ENCODE measurements at places on chromosomes 5 and 9.
A peak's percentile ranks its signal among the peaks of the same experiment; 100 is the strongest.

GRCh38 chr5:171601266-171601881, 181.9 kb downstream of the FGF18 start:
- no peak for DNase-seq

GRCh38 chr5:91976451-91976850, 593.3 kb upstream of the ARRDC3 start:
- no peak for DNase-seq

- DNase-seq: no peak
Observed at GRCh38 chr9:4195285-4195684, 104.6 kb downstream of the GLIS3 start.

DNA sequence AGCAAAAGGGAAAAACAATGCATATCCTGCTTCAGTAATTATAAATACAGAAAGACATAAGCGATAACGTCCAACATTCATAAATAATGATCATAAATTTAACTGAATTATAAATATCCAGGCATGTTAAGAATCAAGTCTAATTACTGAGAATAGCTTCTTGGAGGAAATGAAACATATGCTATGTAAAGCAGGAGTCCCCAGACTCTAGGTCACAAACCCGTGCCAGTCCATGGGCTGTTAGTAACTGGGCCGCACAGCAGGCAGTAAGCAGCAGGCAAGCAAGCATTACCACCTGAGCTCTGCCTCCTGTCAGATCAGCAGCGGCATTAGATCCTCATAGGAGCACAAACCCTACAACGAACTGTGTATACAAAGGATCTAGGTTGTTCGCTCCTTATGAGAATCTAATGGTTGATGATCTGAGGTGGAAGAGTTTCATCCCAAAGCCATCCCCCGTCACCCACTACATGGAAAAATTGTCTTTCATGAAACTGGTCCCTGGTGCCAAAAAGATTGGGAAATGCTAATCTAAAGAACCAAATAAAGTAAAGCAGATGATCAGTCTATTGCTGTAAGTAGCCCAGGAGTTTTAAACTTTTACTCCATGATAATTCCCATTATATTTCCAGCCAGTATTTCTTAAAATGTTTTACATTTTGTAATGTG, 50.4 kb downstream of the CERT1 start:
- DNase-seq: no peak

DNA sequence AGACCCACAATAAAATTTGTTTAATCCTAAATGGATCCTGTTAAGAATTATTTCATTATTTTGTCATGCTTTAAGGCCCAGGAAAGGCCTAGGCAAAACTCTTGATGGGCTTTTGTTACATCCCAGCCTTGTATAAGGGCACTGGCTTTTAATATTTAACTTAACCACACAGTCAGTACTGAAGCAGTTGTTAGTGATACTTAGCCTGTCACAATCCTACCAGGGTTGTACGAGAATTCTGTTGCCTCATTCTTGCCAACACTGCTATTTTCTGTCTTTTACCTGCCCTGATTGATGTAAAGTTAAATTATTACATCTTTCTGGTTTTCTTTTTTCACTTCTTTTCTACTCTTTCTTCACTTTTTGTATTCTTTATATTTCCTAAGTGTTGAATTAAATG, 10.9 kb downstream of the ZNF169 start:
- DNase-seq: no peak

DNA sequence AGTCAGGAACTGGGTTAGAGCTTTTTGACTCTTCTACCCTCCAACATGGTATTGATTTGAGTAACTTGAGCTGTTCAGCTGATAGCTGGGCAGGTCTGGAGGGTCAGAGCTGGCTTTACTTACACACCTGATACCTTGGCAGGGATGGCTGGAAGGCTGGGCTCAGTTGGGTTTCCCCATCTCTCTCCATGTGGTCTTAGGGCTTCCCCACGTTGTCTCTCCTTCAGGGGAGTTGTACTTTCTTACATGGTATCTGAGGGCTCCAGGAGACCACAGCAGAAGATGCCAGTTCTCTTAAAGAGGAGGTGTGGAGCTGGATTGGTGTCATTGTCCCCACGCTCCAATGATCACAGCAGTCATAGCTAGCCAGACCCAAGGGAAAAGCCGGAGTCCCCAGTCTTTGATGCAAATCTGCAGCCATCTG, 25.6 kb downstream of the ISOC1 start:
- no peak for DNase-seq

- no peak for DNase-seq
Observed at GRCh38 chr5:156722358-156722757, 127.7 kb upstream of the PPP1R2B start.

DNA sequence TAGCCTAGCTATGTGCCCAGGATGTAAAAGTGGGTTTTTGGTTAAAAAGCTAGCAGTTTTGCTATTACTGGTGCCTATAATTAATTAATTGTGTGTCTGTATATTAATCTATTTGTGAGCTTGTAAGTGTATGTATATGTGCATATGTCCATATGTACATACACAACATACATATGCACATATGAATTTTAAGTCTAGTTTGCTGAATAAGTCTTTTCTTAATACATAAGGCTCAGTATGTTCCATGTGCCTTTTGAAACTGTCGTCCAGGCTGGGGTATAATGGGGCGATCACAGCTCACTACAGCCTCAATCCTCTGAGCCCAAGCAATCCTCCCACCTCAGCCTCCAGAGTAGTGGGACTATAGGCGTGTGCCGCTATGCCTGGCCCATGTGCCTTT, 10.1 kb downstream of the SH3GL2 start:
- DNase-seq: no peak

DNA sequence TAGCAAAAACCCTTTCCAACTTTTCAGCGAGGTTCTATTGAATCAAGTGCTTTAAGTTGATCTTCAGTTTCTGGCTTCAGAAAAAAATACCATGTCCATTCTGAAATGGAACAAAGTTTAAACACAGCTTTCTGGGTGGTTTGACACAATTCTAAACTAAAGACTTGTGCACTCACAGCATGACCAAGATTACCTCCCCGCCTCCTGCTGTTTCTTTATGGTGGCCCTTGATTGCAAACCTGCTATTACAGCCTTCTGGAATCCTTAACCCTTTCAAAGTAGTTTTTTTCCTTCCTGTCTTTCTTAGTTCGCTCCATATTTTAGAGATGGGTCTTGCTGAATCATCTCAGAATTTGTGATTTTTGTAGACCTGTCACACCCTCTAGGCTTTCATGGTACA, 135.9 kb upstream of the FBN2 start:
- no peak for DNase-seq

GRCh38 chr9:19998153-19998552, 209.3 kb upstream of the SLC24A2 start:
- DNase-seq: no peak

DNA sequence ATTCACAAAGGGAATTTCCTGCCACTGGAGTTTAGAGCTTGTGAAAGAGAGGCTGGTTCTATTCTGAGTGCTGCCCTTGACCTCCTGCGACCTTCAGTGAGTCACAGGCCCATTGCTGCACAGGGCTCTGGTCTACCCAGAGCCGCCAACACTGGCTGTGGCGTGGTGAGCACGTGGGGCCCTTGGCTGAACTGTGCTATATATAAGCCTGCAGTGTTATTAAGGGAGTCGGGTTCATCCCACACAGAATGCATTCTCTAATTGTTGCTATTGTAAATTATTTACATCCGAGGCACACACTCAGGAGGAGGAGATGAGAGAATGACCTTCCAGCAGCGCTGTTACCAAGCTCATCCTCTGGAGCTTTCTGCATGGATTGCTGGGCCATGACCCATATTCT, 47.1 kb downstream of the BRINP1 start:
- DNase-seq: no peak

DNA sequence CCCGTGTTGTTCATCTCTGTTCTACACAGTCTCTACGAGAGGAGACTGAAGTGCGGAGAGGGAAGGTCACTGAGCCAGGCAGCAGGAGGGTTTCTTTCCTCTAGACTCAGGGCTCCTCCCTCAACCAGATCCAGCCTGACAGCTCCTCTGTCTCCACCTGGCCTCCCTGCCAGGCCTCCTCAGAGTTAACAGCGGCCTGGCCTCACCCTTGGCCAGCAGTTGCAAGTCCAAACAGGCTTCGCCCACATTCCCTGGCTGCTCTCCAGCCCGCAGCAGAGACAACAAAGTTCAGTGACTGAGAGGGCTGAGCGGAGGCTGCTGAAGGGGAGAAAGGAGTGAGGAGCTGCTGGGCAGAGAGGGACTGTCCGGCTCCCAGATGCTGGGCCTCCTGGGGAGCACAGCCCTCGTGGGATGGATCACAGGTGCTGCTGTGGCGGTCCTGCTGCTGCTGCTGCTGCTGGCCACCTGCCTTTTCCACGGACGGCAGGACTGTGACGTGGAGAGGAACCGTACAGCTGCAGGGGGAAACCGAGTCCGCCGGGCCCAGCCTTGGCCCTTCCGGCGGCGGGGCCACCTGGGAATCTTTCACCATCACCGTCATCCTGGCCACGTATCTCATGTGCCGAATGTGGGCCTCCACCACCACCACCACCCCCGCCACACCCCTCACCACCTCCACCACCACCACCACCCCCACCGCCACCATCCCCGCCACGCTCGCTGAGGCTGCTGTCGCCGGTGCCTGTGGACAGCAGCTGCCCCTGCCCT, at the start of gene HRCT1:
Gene HRCT1, plus strand, starts transcription at position 291 of the 768 bp plus-strand sequence. Its CDS starts 86 bp downstream, at position 377.
- DNase-seq: peak; percentile 90

- no peak for DNase-seq
Observed at GRCh38 chr9:113872485-113873143, 3.5 kb upstream of the ZNF618 start.

- no peak for DNase-seq
Observed at GRCh38 chr5:81164936-81165335, 68.2 kb upstream of the CKMT2 start.

- no peak for DNase-seq
Observed at GRCh38 chr5:129246088-129246487, 151.5 kb downstream of the ISOC1 start.

GRCh38 chr5:41334758-41335157, 121.4 kb upstream of the C6 start:
- DNase-seq: no peak

- DNase-seq: no peak
Observed at GRCh38 chr9:135156525-135157510, 69.3 kb downstream of the OLFM1 start.

GRCh38 chr5:143201589-143201988, 201.9 kb downstream of the NR3C1 start:
- DNase-seq: no peak

DNA sequence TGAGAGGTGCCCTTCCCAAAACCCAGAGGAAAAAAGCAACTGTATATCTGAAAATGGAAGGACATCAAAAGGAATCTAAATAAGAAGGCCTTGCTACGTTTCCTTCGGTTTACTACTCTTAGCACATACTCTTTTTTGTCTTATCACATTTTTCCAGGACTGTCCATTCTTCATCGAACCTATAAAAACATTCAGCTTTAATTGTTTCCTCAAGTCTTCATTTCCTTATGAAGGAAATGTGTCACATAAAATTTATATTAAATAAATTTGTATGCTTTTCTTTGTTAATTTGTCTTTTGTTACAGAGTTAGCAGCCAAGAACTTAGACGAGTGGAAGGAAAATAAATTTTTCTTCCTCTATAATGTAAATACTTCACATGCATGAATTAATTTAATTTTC, 255.0 kb downstream of the BNC2 start:
- DNase-seq: no peak

DNA sequence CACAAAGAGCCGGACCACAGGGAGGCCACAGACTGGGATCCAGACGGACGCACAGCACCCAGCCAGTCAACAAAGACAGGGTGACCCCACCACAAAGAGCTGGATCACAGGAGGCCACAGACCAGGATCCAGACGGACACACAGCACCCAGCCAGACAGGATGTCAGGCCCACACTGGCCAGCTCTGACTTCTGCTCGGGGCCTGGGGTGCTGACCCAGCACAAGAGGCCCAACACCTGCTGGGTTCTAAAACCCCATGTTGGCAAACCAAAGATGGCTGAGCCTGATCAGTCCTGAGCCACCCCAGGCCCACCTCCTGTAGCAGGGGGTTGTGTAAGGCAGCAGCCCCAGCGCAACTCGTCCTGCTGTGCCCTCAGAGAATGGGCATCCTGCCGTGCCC, 5.2 kb upstream of the DPH7 start:
- no peak for DNase-seq

- DNase-seq: no peak
Observed at GRCh38 chr5:33308586-33308985, 132.2 kb upstream of the TARS1 start.

- DNase-seq: no peak
Observed at GRCh38 chr5:112910529-112910928, 11.5 kb downstream of the REEP5 start.

All from GM04504 (cell line).